CD4-positive, alpha-beta T cell treated with Interleukin-21 for 1 hour (primary cell): ENCODE measurements at places on chromosomes 4 and X.

DNA sequence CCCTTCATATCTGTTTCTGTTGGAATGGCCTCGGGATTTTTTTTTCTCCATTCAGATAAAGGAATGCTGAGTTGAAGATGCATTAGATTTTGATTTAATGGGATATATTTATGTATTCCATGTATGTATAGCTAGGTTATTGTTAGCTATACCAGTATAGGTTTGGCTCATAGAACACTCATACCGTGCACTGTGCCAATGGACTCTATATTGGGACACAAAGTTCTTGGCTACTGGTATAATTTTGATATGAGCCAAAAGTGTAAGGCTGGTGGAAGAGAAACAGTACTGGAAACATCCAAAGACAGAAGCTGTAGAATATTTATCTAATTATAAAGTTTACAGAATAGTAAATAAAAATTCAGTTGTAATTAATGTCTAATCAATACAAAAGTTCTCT is 1912.1 kb downstream of the STIM2 start:
- DNase-seq: no peak

DNA sequence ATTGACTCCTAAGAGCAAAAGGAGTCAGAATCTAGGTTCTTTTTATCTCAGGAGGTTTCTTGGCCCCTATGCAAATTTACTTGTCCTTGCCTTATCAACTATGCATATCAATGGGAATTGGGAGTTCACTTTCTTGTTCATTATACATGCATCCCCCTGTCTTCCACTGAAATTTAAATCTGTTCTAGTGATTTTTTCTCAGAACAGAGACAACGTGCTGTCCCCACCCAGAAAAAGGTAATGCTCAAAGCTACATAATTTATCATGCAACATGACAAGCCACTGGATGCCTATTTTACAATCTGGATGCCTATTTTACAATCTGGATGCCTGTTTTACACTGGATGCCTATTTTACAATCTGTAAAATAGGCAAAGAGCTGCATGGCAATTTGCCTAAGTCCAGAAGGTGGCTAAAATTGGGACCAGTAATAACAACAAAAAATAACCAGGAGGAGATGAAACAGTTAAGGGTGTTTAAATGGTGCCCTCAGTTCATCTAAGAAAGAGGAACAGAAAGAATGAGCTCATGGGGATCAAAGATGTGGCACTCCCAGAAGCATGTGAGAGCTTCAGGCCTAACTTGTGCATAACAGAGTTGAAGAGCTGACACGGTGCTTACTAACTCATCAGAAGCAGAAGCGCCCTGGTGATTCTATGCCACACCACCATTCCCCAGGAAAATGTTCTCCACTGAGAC is 537.8 kb upstream of the BOD1L1 start:
- no peak for DNase-seq

- no peak for DNase-seq
Observed at GRCh38 chr4:6124386-6125102, 75.8 kb downstream of the JAKMIP1 start.

GRCh38 chr4:112517911-112518310 is 1.9 kb upstream of the NEUROG2 start:
- no peak for DNase-seq

DNA sequence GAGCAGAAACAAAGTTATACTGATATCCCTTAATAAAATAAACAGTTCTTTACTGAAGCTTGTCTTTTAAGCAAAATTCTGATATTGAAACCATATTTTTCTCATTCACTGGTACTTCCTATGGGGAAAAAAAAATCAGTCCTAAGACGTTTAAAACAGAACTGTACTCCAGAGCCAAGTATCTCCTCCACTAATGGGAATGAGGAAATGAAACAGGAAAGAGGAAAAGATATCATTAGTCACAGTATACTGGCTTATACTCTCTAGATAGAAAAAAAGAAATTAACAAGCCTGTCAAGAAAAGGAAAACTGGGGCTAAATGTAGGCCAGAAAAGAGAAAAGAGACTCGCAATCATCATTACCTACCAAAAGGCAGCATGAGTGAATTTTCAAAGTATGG is 252.7 kb downstream of the CENPC start:
- no peak for DNase-seq

DNA sequence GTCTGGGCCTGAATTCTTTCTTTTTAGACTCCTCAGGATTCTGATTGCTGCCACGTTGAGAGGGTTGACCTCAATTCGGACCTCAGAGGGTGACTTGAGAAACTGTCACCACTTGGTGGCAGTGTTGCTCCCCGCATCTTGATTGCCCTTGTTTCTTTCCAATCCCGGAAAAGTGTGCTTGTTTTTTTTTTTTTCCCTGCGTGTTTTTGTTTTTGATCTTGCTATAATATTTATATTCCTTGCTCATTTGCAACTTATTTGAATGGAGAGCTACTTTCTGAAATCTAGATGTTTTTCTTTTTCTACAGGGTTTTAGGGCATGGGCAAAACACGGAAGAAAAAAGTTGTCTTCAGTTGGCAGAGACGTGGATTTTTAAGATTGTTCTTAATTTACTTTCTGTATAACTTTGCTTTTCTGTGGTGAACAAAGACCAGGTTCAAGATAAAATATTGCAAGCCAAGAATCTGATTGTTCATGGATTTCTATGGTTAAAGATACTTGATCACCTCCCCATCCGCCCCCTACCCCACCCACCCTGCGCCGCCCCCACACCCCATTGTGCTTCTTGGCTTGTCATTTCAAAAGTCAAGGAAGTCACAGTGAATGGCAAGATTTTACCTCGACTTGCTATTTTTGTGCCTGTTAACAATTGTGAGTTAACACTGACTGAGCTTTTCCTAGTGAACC is 102.0 kb downstream of the PTTG2 start:
- peak; percentile 70 for DNase-seq

GRCh38 chr4:56650262-56651055 is 30.6 kb downstream of the HOPX start:
- DNase-seq: no peak

- DNase-seq: peak; percentile 71
Observed at GRCh38 chr4:6926681-6927478, 17.3 kb downstream of the TBC1D14 start.

DNA sequence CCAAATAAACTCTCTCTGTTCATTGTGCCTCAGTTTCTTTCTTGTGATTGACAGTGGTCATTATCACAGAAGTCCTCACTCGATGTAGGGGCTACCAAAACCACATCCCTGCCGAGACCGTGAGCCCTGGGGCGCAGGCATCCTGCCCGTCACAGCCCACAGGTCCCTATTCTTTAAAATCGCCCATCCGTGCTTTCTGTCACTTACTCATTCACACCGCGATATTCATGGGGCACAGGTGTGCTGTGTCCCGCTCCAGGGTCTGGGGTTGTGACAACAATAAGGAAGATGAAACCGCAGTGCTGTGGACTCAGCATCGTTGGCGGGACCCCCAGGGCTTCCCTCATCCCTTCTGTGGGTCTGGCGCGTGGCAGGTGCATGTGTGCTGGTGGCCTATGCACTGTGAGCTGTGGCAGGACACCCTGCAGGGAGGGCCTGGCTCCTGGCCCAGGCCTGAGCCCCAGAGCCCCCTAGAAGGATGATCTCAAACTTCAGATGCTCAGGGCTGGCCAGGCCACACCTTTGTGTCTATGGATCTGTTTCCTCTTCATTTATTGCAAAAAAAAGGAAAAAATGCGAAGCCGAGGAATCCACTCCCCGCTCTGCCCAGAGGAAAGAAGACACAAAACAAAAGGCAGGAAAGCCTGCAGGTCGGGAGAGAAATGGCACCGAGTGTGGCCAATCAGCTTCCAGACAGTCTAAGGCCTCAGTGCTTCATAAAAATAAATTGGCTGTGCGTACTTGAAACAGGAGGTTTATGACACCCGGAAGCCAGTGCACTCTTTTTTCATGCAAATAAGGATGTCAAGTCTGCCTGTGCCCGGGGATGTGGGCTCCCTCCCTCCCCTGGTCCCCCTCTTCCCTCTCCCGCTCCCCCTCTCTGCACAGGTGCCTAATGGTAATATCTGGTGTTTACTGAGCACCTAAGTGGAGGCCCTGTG is 109.5 kb upstream of the ADRA2C start:
- no peak for DNase-seq

GRCh38 chrX:77960567-77960966 is 8.9 kb downstream of the PGAM4 start:
- DNase-seq: no peak

- DNase-seq: no peak
Observed at GRCh38 chr4:151887816-151888180, 127.0 kb upstream of the GATB start.

- DNase-seq: no peak
Observed at GRCh38 chr4:90542216-90542615, 415.0 kb downstream of the CCSER1 start.

GRCh38 chrX:41067721-41068120 is 17.5 kb upstream of the USP9X start:
- no peak for DNase-seq

GRCh38 chrX:122565952-122566351 is 618.1 kb upstream of the GRIA3 start:
- DNase-seq: no peak

DNA sequence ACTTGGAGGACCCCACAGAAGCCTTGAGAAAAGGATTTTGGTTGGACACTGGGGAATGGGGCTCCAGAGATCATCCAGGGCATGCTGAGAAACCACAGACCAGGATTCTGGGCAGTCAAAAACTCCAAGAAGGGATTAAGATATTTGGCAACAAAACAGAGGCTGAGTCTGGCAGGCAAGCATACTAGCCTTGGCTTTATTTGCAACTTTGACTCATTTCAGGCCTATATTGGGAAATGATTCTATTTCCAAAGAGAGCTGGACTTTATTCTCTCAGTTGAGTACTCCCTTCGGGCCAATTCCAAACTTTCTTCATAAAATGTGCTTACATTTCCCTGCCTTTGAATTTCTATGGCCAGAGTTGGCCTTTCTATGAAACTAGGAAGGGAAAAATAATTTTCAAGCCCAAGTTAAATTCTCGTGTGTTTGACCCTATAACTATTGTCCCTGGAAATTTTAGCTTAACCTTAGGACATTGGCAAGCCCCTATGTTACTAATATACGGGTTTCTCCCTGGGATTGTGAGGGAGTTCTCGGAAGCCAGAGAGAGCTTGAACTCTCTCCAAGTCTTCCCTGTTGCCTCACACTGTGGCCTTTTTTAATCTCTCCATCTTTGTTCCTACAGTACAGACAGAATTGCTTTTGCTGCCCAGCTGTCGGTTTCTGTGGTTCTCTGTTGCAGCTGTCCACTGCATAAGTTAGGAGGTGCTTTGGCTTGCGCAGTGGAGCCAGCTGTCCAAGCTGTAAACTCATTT is 112.6 kb upstream of the FAM9A start:
- no peak for DNase-seq

GRCh38 chrX:31128855-31129254 is 57.0 kb upstream of the FTHL17 start:
- no peak for DNase-seq

DNA sequence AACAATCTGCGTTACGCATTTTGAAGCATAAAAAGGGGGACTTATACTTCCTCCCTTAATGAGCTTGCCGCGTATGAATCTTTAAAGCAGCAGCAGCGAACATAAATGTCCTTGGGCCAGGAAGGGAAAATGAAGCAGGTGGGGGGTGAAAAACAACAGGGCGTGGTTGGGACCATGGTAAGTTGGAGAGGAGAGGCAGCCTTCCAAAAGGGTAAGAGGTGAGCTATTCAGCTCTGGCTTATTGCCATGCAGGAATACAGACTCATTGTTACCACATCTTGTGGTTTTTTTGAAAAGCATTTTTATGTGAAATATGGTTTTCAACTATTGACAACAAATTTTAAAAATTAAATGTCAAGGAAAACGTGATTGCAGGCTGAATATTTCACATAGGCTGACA is 710.7 kb upstream of the FAM241A start:
- no peak for DNase-seq

- DNase-seq: no peak
Observed at GRCh38 chrX:87874043-87874442, 356.4 kb downstream of the KLHL4 start.

GRCh38 chrX:38652934-38653442 is 91.6 kb downstream of the TSPAN7 start:
- no peak for DNase-seq

GRCh38 chrX:16577483-16578029 is 72.4 kb upstream of the S100G start:
- DNase-seq: no peak

GRCh38 chrX:132461886-132462285 is 27.0 kb downstream of the MBNL3 start:
- no peak for DNase-seq

DNA sequence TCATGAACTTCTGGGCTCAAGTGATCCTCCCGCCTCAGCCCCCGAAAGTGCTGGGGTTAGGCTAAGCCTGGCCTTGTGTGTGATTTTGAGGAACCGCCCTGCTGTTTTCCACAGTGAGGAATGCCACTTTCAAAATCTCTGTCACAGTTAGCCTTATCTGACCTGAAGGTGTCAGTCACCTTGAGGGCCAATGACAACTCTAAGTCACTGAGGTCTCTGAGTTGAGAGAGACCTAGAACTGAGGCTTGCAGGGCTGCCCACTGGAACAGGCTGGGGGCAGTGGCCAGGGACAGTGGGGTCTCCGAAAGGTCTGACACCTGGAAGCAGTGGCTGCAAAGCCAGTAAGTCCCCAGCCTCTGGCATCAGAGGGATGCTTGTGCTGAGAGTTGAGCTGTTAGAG is 6.1 kb downstream of the TADA2B start:
- DNase-seq: no peak

DNA sequence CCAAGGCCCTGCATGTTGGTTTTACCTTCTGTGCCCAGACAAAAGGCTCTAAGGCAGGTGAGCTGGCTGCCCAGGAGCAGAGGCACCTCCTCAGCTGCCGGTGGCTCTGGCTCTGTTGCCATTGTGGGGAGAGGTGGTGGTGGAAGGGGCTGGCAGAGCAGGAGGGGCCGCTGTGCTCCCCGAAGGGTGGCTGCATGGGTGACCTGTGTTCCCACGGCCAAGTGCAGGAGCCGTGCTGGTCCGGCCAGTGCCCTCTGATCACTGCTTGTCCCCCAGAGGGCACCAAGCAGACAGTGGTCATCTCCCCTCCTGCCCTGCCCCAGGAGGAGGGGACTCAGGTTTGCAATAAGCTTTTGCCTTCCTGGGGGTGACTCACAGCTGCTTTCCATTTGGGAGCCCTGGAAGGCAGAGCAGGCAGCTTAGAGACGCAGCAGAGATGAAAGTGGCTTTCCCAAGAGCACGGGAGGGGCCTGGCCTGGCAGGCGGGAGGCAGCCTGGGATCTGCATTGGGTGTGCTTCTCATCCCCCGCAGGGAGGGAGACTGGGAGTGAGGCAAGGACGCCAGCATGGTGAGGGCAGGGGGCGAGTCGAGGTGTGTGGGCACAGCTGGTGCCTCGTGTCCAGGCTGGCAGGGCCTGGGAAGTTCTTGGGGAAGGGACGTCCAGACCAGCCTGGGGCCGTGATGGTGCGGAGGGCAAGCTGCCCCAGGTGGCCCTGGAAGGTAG is 28.7 kb downstream of the DOK7 start:
- DNase-seq: no peak

- no peak for DNase-seq
Observed at GRCh38 chr4:175087145-175087544, 169.0 kb downstream of the ADAM29 start.

- DNase-seq: no peak
Observed at GRCh38 chr4:65170768-65171514, 499.3 kb downstream of the EPHA5 start.

DNA sequence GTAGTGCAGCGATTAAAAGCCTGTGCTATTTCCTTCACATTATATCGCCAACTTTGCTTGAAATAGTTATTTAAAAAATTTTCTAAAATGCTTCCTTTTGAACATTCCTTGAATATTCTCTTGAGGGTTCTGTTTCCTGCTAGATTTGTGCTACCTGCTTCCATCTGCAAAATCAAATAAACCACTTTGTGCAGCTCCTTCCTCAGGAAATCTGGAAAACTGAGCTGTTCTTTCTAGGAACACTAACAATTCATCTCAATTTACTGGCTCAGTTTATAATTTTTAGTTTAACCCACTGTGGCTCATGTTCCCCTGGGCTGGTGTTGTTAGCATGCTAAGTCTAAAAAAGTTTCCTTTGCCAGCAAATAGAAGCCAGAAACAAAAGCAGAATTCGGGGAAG is 88.1 kb upstream of the LCORL start:
- DNase-seq: no peak
